ENCODE measurements at places on chromosomes 1 and 21.

DNA sequence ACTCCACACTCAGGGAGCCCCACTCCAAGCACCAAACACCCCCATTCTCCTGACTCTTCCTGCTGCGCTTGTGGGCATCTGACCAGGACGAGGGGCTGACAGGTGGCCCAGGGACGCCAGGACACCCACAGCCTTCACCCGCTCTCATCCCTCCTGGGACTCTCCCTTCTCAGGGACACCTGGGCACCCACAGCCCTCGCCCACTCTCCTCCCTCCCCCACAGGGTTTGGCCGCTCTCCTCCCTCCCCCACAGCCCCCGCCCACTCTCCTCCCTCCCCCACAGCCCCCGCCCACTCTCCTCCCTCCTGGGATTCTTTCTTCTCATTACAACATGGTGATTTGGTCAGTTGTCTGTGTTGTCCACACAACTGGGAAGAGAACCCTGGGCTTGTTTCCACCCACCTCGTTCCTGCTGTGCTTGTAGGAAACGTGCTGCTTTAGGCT lies 43.4 kb downstream of the PRDM15 start:
- no peak for DNase-seq

GRCh38 chr1:30381266-30381665 lies 342.1 kb downstream of the MATN1 start:
- no peak for DNase-seq

GRCh38 chr21:34835526-34835925 lies 166.7 kb downstream of the CLIC6 start:
- DNase-seq = no peak

DNA sequence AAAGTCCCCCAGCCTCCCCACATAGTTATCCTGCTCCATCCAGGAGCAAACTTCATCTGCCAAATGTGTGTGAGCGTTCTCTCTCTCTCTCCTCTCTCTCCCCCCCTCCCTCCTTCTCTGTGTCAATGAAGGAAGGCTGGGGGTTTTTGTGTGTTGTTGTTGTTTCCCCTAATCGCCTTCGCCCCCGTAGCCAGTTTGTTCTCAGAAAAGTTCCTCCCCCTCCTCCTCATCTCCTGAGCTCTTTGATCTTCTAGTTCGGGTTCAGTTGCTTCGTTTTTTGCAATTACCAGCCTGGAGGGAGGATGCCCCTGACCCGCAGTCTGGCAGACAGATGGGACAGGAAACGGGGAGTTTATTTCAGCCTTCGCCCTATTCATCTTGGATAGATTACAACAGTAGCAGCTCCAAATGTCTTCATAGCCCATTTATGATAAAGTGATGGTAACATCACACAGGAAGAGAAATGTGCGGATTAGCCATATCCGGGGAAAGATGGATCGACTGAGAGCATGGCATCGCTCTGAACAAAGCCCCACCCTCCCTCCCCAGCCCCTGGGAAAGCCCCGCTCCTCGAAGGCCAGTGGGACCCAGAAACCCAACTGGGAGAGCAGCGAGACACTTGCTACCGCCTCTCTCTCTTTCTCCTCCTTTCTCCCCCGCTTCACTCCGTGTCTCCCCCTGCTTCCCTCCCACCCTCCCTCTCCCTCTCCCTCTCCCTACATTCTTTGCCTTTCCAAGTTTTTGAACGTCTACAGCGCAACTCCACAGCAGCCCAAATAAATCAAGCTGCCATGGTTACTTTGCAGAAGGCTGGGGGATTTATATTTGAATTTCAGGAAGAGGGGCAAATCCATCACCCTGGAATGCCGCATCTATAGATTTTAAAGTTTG lies 139.7 kb upstream of the ARHGEF16 start:
- no peak for DNase-seq

DNA sequence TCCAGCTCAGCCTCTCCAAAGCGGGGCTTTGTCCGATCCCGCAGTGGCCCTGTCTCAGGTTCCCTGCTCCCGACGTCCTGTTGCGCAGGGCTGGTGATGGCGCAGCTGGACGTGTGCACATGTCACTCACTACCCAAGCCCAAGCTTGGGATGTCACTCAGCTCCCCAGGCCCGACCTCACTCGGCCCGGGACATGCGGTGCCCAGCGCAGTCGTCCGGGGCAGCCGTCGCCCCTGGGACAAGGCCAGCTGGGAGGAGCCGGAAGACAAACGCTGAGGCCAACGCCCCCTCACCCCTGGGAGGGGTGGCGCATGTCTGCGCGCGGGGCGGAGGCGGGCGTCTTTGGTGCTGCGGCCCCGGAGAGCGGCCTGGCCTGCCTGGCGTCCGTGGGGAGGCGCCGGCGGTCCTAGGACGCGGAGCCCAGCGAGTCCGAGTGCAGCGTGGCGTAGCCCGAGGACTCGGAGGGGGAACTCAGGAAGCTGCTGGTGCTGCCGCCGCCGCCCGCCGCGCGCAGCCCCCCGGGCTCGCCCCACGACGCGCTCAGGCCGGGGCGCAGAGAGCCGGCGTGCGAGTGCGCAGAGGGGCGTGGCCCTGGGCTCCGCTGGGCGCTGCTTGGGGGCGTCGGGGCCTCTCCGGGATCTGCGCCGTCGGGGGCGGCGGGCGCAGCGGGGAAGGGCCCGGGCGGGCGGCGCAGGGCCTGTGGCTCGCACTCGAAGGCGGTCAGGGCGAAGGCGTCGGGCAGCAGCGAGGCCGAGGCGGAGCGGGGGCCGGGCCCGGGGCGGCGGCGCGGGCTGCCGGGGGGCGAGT lies 5.2 kb downstream of the HES3 start:
- no peak for DNase-seq

- peak; percentile 39 for DNase-seq
These were observed 27.3 kb downstream of the GPR157 start for GRCh38 chr1:9101510-9102146.
